ENCODE measurements at places on chromosomes 11 and 22. TPM values are rescaled to one million over a fixed set of nuclear protein-coding genes. Genes with fewer than 3 reads are reported as not detected.
A peak's percentile ranks its signal among the peaks of the same experiment; 100 is the strongest.

GRCh38 chr11:130872981-130873380 lies 43.3 kb downstream of the SNX19 start:
- H3K27ac ChIP-seq: no peak overlapping the region
- H3K4me1 ChIP-seq: no peaks in the 10 kb centered on the region
- H3K27me3 ChIP-seq: no peaks in the 10 kb centered on the region
- DNase-seq: no peak
- H3K4me3 ChIP-seq: no peak overlapping the region
- peaks cover 33% of the 10 kb centered on the region for H3K36me3 ChIP-seq

DNA sequence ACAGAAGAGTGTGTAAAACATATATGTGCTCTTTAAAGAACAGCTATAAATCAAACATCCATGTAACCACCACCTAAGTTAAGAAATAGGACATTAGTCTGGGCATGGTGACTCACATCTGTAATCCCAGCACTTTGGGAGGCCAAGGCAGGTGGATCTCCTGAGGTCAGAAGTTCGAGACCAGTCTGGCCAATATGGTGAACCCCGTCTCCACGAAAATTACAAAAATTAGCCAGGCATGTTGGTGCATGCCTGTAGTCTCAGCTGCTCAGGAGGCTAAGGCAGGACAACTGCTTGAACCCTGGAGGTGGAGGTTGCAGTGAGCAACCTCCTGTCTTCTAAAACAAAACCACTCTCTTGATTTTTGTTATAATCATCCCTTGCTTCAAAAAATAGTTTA lies 103.3 kb downstream of the LRRC32 start:
- no peaks in the 10 kb centered on the region for H3K27me3 ChIP-seq
- H3K4me3 ChIP-seq: no peak overlapping the region
- H3K4me1 ChIP-seq: no peaks in the 10 kb centered on the region
- H3K36me3 ChIP-seq: no peaks in the 10 kb centered on the region

- no peak overlapping the region for H3K27ac ChIP-seq
- peaks cover 4% of the 10 kb centered on the region for H3K4me1 ChIP-seq
- H3K27me3 ChIP-seq: no peaks in the 10 kb centered on the region
- no peaks in the 10 kb centered on the region for H3K36me3 ChIP-seq
Observed at GRCh38 chr11:133078591-133079404, 453.5 kb downstream of the OPCML start.

The SOX10 gene
- total RNA-seq: not detected

GRCh38 chr22:50138988-50139387 lies 31.5 kb upstream of the PANX2 start:
- H3K36me3 ChIP-seq: no peaks in the 10 kb centered on the region
- H3K4me1 ChIP-seq: no peaks in the 10 kb centered on the region
- DNase-seq: no peak
- no peak overlapping the region for H3K27ac ChIP-seq
- H3K27me3 ChIP-seq: no peaks in the 10 kb centered on the region
- H3K4me3 ChIP-seq: no peak overlapping the region

The MEI1 gene
- 79.6 TPM for total RNA-seq

DNA sequence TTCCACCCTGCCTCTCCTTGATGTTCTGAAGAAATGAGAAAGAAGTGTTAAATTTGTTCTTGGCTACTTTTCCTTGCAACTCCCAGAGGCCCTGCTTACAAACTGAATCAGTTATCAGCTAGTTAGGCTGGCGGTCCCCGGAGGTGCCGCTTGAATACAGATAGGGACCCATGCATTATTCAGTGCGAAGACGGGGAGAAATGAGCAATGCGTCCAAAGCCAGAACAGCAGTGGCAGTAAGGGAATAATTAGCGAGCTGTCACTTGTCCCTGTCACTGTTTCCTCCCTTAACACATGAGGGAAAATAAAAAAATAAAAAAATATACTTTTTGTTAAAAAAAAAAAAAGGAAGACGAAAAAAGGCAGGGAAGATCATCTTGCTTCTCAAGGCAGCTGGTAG lies 528.1 kb downstream of the MN1 start:
- no peaks in the 10 kb centered on the region for H3K4me1 ChIP-seq
- DNase-seq: no peak
- no peaks in the 10 kb centered on the region for H3K27me3 ChIP-seq
- H3K4me3 ChIP-seq: no peak overlapping the region
- H3K36me3 ChIP-seq: no peaks in the 10 kb centered on the region
- H3K27ac ChIP-seq: no peak overlapping the region

DNA sequence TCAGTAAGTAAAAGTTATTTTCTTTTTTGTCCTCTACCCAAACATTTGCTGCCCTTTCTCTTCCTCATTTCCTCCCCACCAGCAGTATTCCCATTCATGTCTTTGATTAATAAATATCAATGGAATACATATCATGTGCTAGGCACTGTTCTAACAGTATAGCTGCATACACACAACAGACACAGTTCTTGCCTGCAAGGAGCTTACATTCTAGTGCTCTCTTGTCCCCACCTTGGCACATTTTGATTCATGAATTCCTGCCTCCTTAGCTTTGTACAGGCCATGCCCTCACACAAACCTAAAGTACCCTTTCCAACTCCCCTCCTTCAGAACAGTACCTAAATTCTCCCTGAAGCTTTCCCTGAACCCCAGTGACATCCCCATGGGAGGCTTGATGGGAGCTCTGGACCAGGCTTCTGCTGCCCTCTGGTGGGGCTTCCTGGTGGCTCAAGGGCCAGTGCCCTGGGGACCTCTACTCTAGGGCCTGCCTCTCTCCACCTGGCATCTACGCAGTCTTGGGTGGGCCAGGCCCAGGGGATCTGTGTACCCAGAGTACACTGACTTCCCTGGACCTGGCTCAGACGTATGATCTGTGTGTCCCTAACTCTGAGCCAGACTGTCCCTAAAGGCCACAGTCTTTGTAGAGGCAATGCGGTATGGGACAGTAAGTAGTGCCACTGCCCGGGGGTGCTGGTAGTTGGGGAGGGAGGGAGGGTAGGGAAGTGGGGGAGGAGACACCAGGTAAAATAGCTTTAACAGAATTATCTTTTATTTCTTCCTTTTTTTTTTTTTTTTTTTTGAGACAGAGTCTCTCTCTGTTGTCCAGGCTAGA lies 14.1 kb downstream of the RPS13 start:
- DNase-seq: peak; percentile 20
- H3K4me3 ChIP-seq: no peak overlapping the region
- no peaks in the 10 kb centered on the region for H3K36me3 ChIP-seq
- H3K4me1 ChIP-seq: no peaks in the 10 kb centered on the region
- no peaks in the 10 kb centered on the region for H3K27me3 ChIP-seq
- no peak overlapping the region for H3K27ac ChIP-seq

GRCh38 chr11:122333467-122333866 lies 217.5 kb upstream of the BLID start:
- no peaks in the 10 kb centered on the region for H3K4me1 ChIP-seq
- no peaks in the 10 kb centered on the region for H3K36me3 ChIP-seq
- no peak overlapping the region for H3K27ac ChIP-seq
- no peaks in the 10 kb centered on the region for H3K27me3 ChIP-seq
- H3K4me3 ChIP-seq: no peak overlapping the region

The C11orf65 gene
- 0.30 TPM for total RNA-seq

DNA sequence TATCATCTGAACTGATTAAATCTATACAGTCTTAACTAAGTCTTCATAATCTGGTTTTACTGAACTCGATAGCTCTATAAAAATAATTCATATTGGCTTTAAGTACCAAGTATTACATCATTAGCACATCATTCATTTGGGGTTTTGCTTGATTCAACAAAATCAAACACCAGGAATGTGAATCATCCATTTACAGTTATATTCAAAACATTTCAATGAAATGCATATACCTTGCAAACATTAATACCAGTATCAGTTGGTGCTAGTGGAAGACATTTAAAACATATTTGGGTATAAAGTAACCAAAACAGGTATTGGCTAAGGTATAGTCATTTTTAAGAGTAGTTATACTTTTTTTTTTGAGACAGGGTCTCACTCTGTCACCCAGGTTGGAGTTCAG lies 12.2 kb upstream of the CCDC89 start:
- H3K27me3 ChIP-seq: no peaks in the 10 kb centered on the region
- H3K4me3 ChIP-seq: no peak overlapping the region
- H3K36me3 ChIP-seq: no peaks in the 10 kb centered on the region

DNA sequence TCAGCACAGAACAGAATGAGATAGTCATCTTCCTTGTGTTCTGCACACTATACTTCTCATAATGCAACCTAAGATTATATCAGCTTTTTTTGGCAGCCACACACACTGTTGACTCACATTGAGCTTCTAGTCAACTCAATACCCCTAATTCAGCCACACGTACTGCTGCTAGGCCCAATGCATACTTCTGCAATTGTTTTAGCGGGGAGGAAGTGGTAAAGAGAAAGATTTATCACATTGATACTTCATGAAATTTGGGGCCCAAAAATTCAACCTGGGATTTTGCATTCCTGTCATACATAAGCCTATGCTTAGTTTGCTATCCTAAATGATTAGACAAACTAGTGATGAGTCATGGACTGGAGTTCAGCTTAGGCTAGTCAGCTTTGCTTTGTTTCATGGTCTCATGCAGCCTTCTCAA lies 8.6 kb upstream of the UPB1 start:
- no peak overlapping the region for H3K4me3 ChIP-seq
- DNase-seq: no peak
- H3K36me3 ChIP-seq: no peaks in the 10 kb centered on the region
- no peaks in the 10 kb centered on the region for H3K4me1 ChIP-seq
- no peaks in the 10 kb centered on the region for H3K27me3 ChIP-seq

The SYCE3 gene
- total RNA-seq: not detected

DNA sequence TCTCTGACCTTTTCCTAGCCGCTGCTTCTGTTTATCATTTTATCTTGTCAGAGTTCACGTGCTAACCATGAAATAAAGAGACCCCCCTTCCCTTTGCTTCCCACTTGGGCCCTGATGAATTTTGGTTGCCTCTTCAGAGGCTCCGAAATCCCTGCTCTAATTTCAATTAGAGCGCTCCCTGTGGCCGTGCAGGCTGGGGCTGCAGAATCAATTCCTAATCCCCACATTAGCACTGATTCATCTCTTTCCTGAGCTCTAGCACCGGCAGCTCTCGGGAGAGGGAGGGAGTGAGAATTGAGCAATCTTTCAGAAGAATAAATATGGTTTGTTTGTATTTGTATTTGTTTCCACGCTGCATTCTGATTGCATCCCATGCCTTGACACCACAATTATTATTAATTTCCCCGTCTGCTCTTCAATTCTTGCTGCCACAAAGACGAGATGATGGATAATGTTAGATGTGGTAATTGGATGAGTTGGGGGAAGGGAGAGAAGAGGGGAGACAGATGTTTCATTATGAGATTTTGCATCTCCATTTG lies 76.9 kb downstream of the NTM start:
- no peak overlapping the region for H3K27ac ChIP-seq
- H3K36me3 ChIP-seq: no peaks in the 10 kb centered on the region
- no peak for DNase-seq
- H3K4me3 ChIP-seq: no peak overlapping the region
- no peaks in the 10 kb centered on the region for H3K27me3 ChIP-seq
- no peaks in the 10 kb centered on the region for H3K4me1 ChIP-seq

- H3K36me3 ChIP-seq: no peaks in the 10 kb centered on the region
- no peak for DNase-seq
- H3K4me3 ChIP-seq: no peak overlapping the region
Observed at GRCh38 chr22:40042312-40042711, 47.6 kb downstream of the FAM83F start.

GRCh38 chr11:77303328-77303727 lies 1.8 kb upstream of the GDPD4 start:
- no peak for DNase-seq
- no peak overlapping the region for H3K4me3 ChIP-seq
- no peaks in the 10 kb centered on the region for H3K4me1 ChIP-seq
- no peaks in the 10 kb centered on the region for H3K36me3 ChIP-seq

The KRTAP5-1 gene
- not detected for total RNA-seq

DNA sequence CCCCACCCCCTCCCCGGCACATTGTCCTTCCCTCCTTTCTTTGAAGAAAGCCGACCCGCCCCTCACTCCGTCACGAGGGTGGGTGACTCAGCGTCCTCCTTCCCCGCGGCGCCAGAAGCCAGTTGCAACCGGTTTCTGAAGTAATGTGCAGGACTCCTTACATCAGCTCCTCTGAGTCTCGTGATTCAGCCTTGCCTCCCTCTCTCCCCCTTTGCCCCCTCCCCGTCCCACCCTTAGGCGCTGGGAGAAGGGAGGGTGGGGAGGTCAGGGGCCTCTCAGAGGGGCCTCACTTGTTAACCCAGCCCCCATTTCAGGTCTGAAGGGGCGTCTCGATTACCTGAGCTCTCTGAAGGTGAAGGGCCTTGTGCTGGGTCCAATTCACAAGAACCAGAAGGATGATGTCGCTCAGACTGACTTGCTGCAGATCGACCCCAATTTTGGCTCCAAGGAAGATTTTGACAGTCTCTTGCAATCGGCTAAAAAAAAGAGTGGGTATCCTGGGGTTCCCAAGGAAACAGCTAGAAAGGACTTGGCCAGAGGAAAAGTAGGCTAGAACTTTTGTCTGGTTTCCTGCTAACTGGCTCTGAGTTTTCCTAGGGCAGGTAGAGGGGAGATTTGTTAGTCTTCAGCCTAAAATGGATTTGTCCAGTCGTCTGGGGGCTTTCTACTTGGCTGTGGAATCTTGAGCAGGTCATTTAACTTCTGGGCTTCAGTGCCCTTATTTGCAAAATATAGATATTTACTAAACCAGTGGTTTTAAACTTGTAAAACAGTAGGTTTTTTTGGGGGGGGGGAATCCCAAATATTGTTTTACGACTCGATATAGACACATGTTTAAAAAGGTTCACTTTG lies 1.1 kb downstream of the SLC3A2 start:
- H3K27me3 ChIP-seq: no peaks in the 10 kb centered on the region
- peak; percentile 88 for DNase-seq
- peaks cover 52% of the 10 kb centered on the region for H3K4me1 ChIP-seq
- peak overlapping the region; percentile 93 for H3K27ac ChIP-seq
- peak overlapping the region; percentile 98 for H3K4me3 ChIP-seq
- H3K36me3 ChIP-seq: peaks cover 41% of the 10 kb centered on the region

DNA sequence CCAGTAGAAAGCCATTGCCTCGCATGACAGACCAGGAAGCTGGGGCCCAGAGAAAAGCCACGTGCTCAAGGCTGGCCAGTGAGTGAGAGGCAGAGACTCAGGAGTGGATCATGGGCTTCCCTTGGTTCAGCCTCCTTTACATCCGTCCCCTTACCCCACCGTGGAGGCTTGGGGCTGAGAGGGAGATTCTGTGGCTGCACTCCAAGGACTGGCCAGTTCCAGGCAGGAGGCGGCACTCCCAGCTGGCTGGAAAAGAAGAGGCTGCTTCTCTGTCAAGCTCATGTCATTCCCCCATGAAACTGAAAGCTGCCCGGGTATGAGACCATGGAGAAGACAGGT lies 6.6 kb upstream of the ASCL2 start:
- no peak overlapping the region for H3K27ac ChIP-seq
- no peak for DNase-seq
- peaks cover under 1% of the 10 kb centered on the region for H3K27me3 ChIP-seq
- H3K36me3 ChIP-seq: no peaks in the 10 kb centered on the region
- no peaks in the 10 kb centered on the region for H3K4me1 ChIP-seq
- H3K4me3 ChIP-seq: no peak overlapping the region
